ENCODE measurements at places on chromosomes 12 and 14.

DNA sequence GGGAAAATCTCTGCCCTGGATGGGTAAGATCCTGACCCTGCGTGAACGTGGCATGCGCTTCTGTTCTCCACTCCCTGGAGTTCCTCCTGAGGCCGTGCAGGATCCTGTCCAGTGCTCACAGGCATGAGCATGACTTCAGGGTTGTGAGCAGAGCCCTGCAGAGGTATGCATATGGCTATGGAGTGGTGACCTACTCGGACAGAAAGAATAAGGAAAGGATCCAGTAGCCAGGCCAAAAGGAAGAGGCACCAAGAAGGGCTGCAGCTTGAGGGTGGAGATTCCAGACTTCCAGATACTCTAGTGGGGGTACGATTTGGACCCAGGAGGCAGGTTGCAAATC is 20.8 kb upstream of the CD27 start:
- no peak for DNase-seq

DNA sequence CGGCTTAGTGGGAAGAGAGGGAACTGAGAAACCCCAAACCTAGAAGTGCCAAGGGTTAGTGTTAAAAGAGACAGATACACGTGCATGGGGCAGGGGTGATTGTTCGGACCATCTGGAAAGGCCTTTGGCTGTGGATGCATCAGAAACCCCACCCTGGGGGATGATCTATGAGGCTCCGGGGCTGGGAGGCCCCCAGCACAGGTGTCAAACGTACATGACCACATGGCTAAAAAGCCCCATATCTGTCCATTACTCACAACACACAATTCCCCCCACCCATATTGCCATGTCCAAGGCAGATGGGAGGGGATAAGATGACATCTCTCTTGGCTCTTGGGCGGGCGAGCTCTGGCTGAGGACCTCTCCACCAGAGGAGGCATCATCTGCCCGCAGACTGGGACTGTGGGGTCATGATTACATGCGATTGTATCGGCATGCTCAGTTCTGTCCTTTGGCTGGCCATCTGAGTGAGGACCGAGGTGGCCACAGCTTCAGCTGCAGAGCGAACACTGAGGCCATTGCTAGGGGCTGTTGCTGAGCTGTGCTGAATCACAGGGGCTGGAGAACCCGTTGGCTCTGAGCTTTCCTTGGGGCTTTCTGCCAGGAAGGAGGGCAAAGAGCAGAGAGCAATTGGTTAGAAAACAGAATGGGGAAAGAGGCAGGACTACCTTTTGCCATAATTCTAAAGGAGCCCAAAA is 9.6 kb upstream of the NPFF start:
- DNase-seq: no peak

- DNase-seq: no peak
Observed at GRCh38 chr12:83256562-83256961, 569.9 kb downstream of the TMTC2 start.

GRCh38 chr12:44375694-44376093 is 500.4 kb downstream of the NELL2 start:
- DNase-seq: no peak

GRCh38 chr12:11986165-11986564 is 84.6 kb upstream of the BCL2L14 start:
- no peak for DNase-seq

- DNase-seq: no peak
Observed at GRCh38 chr14:37601865-37602264, 6.4 kb downstream of the TTC6 start.

DNA sequence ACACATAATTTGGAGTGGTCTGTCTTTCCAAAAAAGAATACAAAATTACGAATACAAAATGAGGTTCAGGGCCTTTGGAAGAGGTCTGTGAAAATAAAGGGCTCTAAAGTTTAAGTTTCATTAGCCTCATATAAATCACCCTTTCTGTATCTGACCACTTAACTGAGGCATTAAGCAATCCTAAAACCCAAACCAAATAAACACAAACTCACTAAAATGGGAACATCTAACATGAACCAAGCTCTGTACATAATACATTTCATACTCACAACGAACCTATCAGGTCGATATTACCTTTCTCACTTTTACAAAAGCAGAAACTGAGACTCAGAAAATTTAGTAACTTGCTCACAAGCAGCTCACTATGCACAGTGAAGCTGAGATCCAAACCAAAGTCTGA is 1.1 kb upstream of the CCDC196 start:
- no peak for DNase-seq

GRCh38 chr12:90939382-90939781 is 15.6 kb downstream of the CCER1 start:
- no peak for DNase-seq

DNA sequence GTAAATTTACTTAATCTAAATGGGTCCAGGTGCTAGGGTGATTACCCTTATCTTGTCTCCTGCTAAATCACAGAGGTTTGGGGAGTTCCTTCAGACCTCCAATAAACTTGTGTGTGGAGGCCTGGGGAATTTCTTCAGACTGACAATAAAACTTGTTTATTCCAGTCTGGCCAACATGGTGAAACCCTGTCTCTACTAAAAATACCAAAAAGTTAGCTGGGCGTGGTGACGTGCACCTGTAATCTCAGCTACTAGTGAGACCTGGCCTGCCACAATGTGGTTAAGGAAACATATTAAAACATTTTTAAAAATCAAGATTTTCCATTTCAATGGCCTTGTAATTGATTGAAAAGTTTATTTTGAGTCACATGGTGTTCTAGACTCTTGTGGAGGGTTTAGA is 126.9 kb upstream of the FGD4 start:
- no peak for DNase-seq

DNA sequence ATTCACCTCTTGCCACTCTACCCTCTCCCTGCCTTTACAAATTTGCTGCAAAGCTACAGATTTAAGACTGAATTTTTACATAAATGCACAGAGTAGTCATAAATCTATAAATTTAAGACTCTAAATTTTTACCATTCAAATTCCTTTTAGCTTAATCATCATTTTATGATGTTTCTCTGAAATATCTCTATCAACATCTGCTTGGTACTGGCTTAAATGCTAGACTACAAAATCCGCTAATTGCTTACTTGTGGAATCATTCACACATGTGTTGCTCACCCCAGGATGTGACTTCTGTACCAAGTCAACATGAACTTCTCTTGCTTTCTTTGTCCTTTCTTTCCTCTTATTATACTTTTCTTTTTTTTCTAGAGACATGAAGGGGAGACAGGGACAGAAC is 109.2 kb downstream of the GALC start:
- no peak for DNase-seq

- DNase-seq: no peak
Observed at GRCh38 chr14:23123419-23123818, 4.4 kb upstream of the CEBPE start.

DNA sequence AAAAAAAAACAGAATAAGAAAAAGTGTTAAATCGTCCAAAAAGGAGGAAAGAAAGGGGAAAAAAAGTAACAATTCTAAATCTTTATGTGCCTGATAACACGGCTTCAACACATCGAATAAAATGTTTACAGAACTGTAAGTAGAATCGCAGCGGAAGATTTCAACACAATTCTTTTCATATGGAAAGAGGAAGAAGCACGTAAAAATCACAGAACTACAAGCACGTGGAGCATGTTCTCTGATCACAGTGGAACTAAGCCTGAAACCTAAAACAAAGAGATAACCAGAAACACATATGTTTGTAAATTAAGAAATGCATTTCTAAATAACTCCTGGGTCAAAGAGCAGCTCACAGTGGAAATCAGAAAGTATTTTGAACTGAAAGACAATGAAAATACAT is 8.7 kb downstream of the CLEC7A start:
- no peak for DNase-seq

DNA sequence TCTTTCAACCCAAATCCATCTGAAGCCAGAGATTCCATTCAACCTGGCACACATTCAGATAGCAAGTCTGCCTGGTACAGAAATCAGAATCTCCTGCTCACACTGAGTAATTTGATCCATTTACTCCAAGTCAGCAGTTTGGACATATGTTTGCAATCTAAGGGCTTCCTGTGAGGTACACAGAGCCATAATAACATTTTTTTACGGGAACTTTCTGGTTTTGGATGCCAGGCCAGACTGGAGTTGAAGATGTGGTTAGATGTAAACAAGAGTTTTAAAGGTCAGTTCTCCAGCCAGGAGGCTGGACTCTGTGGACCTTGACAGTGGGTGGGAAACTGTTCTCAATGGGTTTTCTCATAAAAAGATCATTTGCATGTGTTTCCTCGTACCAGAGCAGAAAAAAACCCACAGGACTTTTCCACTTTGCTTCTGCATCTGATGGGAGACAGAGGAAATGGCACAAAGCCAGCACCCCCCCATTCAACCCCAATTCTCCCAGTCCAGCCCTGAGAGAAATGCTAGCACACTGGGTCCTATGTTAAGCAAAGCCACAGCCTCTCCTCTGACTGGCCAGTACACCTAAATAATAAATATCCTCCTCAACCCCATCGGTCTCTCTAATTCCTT is 17.7 kb upstream of the TSPAN11 start:
- DNase-seq: no peak

DNA sequence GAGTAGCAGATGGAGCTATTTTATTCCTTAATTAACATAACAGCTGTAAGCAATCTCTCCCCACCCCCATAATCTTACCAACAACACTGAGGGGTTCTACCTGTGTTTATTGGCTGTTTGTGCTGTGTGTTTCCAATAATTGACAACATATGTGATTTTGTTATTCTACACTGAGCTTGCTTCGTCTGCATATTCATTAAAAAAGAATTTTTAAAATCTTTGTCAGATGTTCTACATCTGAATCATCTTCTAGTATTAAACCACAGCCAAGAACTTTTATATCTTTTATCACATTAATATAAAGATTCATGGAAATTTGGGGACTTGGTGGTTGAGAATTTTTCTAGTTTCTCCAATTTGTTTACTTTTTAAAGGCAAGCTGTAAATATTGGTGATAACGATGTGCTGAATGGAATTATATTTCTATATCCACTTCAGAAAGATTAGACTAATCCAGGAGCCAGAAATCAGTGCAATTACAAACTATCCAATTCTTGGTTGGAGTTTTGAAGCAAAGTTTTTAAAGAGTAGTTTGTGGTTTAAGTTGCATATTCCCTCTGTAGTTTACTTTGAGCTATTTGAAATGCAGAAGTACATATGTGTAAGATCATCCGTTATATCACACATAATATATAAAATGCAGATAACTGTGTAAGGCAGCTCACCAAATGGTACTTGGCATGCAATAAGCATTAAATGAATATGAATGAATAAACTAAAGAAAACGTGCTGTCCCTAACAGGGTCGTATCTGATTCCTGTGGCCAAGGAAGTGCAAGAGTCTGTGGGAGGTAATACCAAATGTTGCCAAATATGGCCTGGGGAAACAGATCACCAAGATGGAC is 206.9 kb downstream of the PELI2 start:
- no peak for DNase-seq

DNA sequence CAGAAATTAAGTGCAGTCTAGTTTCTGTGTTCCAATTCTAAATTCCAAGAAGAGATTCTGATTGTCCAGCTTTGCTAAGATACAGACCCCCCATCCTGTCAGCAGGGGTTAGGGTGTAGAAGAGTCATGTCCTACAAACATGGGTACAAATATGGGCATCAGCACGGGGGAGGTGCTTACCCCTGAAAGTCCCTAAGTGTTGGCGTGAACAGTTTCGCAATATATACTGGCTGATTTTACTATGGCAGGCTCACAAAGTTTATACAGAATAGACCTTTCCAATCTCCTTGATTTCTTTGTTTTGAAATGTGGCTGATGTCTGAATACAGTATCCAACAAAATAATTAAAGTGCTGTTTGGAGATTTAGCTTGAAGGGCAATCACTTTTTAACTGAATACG is 71.6 kb upstream of the PPM1H start:
- no peak for DNase-seq

DNA sequence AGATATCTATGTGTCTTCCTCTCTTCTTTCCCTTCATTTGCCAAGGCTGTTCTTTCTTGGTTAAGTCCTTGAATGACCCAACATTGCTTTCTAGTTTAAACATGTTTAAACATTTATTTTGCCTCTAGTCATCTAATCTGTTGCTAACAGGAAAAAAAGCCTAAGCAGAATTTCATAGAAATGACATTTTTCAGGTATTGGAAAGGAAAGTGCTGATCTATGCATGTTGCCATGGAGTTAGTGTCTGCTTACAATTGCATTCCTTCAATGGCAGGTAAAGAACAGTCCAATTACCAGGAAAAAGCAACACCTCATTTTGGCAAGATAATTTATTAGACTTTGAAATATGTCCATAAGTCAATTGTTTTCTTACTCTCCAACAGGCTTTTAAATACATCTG is 21.5 kb upstream of the SLC2A13 start:
- no peak for DNase-seq

DNA sequence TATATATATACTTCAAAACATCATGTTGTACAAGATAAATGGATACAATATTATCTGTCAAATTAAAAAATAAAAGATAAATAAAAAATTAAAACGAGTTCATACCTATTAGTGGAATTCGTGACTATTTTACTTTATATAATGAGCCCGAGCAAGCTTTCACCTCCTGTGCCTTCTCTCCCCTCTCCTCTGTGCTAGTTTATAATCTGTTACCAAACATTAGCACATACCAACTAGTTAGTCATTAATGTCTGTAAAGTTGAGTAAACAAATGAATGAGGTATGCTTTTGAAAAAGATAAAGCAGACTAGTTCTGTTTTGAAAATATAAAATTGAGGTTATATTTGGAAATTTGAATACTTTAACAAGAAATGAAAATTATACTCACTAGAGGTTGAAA is 84.0 kb downstream of the LRRC9 start:
- DNase-seq: no peak

- no peak for DNase-seq
Observed at GRCh38 chr14:64628940-64629408, 75.2 kb upstream of the PLEKHG3 start.

DNA sequence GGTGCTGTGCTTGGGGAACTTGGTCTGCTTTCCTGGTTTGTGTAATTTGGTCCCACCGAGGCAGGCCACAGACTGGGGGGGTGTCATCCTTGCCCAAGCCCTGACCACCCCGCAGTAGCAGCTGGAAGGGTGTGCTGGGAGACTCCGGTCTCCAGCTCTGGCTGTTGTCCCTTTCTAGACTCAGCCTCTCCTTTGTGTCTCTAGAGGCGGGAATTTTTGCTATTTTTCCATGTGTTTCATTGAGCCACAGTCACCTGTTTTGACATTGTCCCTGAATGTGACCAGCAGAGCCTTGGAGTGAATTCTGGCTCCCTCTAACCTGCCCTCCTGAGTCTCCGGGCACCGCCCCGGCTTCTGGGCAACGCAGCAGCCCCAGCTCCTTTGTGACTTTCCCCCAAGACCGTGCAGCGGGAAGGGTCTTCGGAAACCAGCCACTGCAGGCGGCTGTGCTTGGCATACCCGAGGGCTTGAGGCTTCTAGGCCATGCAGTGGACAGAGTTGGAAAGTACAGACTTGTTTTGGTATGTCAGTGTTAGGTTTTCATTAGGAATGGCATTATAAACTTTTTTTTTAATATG is 98.6 kb downstream of the TNFAIP2 start:
- no peak for DNase-seq

DNA sequence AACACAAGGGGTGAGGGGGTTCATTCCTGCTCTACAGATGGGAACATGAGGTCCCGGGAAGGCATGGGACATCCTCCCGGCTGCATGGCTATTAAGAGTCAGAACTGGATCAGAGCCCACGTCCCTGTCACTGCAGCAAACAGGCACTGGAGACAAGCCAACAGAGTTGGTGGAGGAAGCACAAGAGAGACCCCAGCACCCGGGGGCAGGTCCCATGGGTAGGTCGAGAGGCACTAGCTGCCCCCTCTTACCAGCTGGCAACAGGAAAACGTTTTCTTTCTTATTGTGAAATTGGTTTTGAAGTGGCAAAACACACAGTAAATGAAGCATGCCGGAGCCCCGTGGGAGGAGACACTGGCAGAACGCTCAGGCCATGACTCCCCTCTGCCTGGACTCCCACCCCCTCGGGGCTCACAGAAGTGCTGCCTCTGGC is 43.6 kb downstream of the SYNE3 start:
- DNase-seq: no peak
